GM13977 (cell line): ENCODE measurements at places on chromosomes 11 and 22.

DNA sequence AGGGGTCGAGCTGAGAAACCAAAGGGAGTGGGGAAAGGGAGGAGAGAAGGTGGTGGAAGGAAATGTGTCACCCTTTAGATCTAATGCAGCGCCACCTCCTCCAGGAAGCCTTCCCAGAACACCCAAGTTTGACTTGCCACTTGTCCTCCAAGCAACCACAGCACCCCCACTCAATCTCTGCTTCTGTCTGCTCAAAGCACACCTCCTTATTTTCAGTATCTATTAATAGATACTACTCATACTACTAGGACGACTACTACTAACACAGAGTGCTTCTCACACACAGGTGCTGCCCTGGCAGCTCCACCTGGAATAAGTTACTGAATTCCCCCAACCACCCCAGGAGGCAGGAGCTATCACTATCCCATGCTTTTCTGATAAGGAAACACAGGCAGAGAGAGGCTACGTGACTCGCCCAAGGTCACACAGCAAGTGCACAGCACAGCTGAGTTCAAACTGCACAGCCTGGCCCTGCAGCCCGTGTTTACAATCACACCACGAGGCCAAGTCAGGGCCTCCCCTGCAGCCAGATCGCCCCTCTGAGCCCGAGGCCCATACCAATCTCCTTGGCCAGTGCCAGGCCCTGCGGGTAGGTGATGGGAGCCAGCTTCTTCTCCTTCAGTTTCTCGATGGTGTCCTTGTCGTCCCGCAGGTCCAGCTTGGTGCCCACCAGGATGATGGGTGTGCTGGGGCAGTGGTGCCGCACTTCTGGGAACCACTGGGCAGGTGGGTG, 13.2 kb downstream of the RAC2 start:
- DNase-seq: peak; percentile 69

GRCh38 chr11:106524436-106524835, 447.0 kb downstream of the AASDHPPT start:
- DNase-seq: no peak

GRCh38 chr22:32100711-32101110, 57.6 kb downstream of the SLC5A1 start:
- no peak for DNase-seq

GRCh38 chr22:37442537-37442936, 15.3 kb upstream of the ELFN2 start:
- DNase-seq: peak; percentile 49

DNA sequence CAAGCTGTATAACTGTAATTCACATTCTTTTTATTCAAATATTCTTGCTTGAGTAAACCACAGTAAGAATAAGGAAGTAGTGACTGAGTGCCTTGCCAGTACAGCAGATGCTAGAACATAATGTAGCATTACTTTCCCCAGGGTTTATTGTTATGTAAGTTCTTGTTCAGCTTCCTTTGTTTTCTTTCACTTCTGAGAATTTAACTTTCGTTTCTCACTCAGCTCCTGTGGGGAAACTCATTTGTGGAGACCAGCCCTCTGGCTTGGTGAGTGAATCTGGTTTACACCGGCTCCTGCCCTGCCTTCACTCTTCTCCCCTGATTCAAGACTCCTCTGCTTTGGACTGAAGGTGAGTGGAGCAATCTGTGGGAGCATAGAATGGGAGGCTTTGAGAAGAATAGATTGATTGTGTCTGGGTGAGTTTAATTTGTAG, at the start of gene TRIM22:
Gene TRIM22 (plus strand): TSS at position 240 of the 433 bp plus-strand sequence. CDS start 6,443 bp downstream, outside the sequence.
- DNase-seq: peak; percentile 76

DNA sequence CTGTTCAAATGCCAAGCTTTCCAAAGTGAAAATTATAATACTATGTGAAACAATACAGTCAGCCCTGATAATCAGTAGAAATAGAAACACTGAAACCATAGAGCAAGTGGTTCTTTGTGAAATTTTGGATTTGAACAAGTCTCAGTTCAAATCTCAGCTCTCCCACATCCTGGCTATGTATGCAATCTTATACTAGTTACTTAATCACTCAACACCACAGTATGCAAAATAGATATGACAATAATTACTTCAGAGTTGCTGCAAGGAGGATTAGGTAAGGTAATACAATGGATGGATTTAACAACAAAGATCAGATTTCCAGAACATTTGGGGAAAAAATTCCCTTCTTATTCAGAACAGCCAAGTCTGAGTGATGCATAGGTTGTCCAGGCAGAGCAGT, 851.8 kb upstream of the CCDC90B start:
- DNase-seq: no peak

DNA sequence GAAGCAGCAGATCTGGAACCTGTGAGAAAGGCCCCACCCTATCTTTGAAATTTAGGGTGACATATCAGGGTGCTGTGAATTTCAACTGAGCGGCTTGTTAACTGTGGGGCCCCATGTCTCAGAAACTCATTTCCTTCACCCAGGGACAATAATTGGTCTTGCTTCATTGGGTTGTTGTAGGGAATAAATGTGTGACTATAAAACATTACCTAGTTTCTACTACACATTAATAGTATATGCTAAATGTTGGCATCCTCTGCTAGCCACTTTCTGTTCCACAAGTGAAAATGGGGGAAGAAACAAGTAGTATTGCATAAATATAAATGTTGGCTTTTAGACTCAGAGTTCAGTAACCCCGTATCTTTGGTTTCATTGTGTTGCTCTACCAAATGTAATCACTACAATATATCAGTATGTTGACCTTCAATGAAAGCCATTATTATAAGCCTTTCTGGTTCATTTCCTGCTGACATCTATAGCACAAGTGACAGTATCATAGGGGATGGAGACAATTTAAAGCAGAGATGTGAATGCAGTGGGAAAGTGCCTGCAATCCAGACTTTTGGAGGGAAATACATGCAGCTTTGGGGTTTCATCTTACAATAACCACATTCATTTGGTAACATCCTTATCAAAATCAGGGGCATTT, 905.5 kb upstream of the RAG2 start:
- no peak for DNase-seq

DNA sequence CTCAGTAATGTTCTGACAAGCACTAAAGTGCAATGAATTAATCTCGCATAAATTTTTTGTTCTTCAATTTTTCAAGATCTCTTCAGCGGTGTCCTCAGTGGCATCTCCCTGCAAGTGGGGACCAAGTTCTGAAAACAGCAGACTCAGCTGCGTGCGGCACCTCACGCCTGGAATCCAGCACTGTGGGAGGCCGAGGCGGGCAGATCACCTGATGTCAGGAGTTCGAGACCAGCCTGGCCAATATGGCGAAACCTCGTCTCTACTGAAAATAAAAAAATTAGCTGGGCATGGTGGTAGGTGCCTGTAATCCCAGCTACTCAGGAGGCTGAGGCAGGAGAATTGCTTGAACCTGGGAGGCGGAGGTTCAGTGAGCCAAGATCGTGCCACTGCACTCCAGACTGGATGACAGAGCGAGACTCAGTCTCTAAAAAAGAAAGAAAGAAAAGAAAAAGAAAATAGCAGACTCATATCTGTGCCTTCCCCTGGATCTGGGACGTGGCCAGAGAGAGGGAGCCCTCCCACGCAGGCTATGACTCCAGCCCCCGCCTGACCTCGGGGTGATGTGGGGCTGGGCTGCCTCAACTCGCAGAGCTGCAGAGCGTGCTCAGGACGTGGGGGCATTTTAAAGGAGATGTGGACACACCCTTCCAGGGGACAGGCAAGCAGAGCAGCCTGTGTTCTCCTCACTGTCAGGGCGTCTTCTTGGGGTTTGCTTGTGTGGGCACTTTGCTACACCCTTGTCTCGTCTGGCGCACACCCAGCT, 346.6 kb downstream of the BRD1 start:
- no peak for DNase-seq

DNA sequence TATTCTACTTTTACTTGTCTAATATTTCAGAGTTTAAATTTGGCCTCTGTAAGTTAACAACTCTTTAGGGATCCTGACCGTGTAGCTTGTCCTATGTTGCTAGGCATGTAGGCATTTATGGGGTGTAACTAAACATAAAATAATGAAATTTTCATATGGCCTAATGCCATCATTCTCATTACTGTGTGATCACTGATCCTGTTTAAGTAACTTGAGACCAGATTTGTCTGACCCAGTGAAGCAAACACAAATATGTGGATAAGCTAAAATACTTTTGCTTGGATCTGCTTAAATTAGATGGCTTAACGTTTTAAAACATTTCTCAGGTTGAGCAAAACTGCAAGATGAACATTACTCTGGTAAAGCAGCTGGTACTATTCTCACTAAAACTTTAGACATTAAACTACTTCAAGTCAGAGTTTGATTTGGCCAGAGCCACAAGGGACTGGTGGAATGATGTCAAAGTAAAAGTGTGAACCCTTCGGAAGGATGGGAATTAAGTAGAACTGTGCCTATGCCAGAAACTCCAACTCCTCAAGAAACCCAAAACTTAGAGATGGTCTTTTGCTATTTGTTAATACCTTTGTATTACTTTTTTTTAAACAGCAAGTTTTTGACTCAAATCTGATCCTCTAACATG, 12.5 kb downstream of the QSER1 start:
- no peak for DNase-seq

- DNase-seq: no peak
Observed at GRCh38 chr11:119432484-119433357, 9.7 kb upstream of the THY1 start.

GRCh38 chr11:96242971-96243647, 99.9 kb downstream of the MAML2 start:
- peak; percentile 78 for DNase-seq

- DNase-seq: no peak
Observed at GRCh38 chr11:35349897-35350296, 69.5 kb downstream of the SLC1A2 start.

- peak; percentile 86 for DNase-seq
Observed at GRCh38 chr22:22111267-22111751, 128.7 kb upstream of the TOP3B start.

DNA sequence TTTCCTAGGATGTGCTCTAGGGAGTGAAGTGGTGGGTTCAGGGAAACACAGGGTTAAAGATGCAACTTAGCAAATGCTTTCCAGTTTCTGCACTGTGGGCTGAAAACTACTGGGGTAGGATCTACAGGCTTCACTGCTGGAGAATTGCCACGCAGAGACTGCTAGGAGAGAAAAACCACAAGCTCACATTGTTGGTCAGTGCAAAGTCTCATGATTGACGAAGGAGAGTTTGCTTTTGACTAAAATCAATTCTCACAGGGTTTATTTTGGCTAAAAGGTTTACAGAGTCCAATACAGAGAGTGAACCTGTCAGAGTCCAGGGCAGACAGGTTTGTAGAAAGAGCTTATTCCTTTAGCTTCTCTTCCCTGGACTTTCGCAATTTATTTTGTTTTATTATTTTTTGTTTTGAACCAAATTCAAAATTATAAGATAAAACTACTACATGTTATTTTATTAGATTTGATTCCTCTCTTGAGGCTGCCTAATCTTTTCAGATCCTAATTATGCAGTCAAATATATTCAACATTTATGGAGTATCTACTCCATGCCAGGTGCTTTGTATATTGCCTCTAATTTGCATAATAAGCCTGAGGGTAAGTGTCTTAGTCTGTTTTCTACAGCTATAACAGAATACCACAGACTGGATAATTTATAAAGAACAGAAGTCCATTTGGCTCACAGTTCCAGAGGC, 64.7 kb downstream of the MTNR1B start:
- DNase-seq: no peak

- DNase-seq: no peak
Observed at GRCh38 chr22:32775957-32776356, 25.5 kb upstream of the TIMP3 start.

DNA sequence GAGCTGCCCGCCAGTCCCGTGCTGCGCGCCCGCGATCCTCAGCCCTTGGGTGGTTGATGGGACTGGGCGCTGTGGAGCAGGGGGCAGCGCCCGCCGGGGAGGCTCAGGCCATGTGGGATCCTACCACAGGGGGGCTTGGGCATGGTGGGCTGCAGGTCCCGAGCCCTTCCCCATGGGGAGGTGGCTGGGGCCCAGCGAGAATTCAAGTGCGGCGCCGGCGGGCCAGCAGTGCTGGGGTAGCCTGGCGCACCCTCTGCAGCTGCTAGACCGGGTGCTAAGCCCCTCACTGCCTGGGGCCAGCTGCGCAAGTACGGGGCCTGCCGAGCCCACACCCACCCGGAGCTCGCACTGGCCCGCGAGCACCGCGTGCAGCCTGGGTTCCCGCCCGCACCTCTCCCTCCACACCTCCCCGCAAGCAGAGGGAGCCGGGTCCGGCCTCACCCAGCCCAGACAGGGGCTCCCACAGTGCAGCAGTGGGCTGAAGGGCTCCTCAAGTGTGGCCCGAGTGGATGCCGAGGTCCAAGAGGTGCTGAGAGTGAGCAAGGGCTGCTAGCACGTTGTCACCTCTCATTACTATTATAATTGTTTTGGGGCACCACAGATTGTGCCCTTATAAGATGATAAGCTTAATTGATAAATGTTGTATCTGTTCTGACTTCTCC, 333.2 kb downstream of the CASP12 start:
- no peak for DNase-seq

DNA sequence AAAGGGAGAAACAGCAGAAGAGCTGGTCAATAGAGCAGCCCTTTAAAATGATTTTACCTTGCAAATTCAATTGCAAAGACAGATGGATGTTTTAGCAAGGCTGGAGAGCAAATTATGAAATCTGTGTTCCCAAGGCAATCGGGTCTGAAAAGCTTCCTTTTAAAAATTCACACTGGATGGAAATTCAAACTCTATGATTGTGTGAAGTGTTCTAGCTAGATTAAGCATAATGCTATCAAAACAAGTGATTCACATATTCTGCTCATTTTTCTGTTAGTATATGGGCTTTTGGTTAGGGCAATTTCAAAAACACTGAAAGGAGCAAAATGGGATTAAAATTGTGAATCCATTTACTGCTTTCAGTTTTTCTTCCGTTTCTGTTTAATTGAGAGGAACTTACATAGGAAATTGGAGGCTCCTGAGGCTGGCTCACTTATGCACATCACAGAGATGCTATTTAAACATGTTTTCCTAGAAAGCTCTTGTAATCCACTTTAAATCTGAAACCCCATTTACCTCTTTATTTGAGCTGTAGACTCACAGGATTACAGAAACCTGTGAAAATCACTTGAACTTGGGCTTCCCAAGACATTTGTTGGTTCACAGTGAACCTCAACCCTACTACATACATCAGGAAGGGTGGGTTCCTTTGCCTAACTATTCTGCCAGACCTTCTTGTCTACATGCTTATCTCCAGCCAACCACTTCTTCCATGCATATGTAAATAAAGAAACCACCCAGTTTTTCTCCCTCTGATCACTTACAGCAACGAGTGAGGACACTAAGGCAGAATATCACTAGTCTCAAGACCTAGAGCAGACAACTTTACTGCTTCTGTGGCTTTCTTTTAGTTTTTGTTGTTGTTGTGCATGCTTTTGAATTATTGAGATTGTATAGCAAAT, 201.9 kb upstream of the PITPNB start:
- no peak for DNase-seq

- DNase-seq: no peak
Observed at GRCh38 chr11:116857316-116857715, 19.9 kb upstream of the APOA1 start.

- no peak for DNase-seq
Observed at GRCh38 chr11:113681711-113682413, 24.2 kb downstream of the TMPRSS5 start.
